ENCODE measurements at places on chromosomes 6 and 20.

- DNase-seq, result no peak
Observed at GRCh38 chr6:35218021-35218420, 4.3 kb downstream of the SCUBE3 start.

DNA sequence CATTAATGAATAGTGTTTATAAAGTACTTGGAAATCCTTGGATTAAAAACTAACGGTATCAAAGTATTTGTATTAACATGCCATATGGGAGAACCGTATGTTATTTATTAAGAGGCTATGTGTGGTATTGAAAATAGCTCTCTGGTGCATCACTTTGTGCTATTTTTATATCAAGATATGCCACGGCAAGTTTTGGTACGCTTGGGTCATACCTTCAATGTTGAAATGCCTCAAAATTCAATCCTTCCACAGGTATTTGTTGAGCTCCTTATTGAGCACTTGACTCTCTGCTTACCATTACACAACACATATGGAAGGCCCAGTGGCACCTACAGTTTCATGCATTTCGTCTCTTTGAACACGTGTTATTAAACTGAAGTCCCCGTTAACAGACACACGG lies 647.9 kb downstream of the KIF16B start:
- DNase-seq, result no peak

DNA sequence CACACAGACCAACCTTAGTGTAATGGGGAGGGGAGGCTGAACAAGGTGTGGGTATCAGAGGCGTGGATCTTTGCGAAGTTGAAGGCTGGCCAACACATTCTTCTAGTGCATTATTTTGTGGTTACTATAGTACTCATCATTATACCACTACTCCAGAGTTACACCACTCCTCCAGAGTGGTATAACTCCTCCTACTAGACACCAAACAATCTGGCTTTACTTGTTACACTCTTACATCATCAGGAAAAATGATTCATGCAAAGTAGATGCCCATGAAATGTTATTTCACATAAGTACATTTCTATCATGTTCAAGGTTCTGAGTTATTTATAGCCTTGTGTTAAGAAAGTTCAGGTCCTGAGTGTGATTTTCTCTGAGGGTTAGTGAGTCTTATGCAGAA lies 443.1 kb upstream of the OPRM1 start:
- no peak for DNase-seq

DNA sequence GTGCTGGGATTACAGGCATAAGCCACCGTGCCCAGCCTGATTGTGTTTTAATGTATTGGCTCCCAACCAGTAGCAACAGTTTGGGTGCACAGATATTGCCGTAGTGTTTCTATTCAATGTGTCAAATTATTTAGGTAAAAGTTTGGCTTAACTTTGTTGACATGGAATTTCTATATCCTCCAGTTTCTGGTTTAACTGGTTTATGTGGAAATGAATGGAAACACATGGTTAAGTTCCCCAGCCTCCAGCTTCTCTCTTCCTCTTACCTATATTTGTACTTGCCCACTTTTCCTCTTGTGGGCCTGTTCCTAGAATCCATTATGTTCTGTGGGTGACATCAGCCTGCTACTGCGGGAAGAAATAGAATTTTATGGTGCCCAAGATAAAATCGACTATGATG lies 53.9 kb upstream of the ESR1 start:
- DNase-seq, result no peak

GRCh38 chr6:110476046-110476849 lies at the start of gene SLC22A16:
SLC22A16 (minus strand) TSS chr6:110476613; CDS start chr6:110476574, 39 bp downstream.
- no peak for DNase-seq

Data from T-cell (primary cell).